ENCODE measurements at places on chromosomes 11 and 22. TPM values are rescaled to one million over a fixed set of nuclear protein-coding genes. Genes with fewer than 3 reads are reported as not detected.

DNA sequence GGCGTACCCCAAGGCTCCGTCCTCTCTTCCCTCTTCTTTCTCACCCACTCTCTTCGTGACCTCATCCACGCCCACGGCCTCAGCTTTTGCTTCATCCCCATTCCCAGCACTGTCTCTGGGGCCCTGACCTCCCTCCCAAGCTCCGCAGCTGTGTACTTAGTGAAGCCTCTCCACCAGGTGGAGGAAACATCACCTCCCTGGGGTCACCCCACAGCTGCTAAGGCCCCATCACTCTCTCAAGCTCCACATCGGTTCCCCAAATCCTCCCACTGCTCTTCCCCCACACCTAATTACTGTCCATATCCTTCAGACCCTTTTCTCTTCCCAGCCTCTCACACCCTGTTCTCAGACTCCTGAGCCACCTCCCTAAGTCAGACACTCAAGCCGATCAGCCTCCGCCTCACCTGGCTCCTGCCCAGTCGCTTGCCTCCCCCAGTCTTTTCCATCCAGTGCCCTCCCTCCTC is 7.9 kb upstream of the SYT7 start:
- peaks cover 12% of the 10 kb centered on the region for H3K4me1 ChIP-seq
- peaks cover 3% of the 10 kb centered on the region for H3K27me3 ChIP-seq
- no peak for DNase-seq

GRCh38 chr22:22513619-22514018 is 5.1 kb upstream of the ZNF280B start:
- no peak overlapping the region for H3K4me3 ChIP-seq
- no peak for DNase-seq
- H3K36me3 ChIP-seq, result no peaks in the 10 kb centered on the region

The HTR3A gene
- not detected for total RNA-seq

The C11orf87 gene
- total RNA-seq, result not detected

DNA sequence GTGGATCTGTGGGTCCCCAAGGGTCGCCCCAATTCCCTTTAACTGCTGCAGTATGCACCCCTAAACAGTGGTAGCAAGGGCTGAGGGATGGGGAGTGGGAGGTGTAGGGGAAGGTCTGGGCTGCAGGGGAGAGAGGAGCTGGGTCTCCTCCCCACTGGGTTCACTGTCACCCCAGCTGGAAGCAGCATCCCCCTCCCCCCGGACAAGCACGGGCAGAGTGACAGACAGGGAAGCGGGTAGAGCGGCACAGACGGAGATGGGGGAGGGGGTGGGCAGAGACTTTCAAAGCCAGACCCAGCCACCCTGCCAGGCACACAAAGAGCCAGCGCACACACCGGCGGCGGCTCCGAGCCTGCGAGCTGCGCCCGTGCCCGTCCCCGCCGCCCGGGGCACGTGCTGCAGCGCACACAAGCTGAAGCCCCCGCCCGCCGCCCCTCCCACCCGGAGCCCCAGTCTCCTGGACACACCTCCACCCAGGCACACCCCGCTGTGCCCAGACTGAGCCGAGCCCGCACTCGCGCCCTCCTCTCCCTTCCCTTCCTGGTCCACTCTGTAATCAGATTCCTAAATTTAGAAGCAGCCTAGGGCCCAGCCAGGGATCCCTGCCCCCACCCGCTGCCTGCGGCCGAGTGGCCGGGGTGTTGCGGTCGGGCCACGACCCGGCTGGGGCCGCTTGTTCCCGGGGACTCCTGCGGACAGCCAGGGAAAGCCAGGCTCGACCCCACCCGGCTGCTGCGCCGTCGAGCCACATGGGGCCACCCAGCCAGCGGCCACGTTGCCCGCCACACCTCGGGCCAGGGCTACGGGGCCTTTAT is 935 bp upstream of the RCOR2 start:
- H3K27ac ChIP-seq, result no peak overlapping the region
- H3K4me3 ChIP-seq, result peak overlapping the region; percentile 26
- DNase-seq, result no peak
- H3K4me1 ChIP-seq, result peaks cover 33% of the 10 kb centered on the region
- H3K27me3 ChIP-seq, result no peaks in the 10 kb centered on the region

DNA sequence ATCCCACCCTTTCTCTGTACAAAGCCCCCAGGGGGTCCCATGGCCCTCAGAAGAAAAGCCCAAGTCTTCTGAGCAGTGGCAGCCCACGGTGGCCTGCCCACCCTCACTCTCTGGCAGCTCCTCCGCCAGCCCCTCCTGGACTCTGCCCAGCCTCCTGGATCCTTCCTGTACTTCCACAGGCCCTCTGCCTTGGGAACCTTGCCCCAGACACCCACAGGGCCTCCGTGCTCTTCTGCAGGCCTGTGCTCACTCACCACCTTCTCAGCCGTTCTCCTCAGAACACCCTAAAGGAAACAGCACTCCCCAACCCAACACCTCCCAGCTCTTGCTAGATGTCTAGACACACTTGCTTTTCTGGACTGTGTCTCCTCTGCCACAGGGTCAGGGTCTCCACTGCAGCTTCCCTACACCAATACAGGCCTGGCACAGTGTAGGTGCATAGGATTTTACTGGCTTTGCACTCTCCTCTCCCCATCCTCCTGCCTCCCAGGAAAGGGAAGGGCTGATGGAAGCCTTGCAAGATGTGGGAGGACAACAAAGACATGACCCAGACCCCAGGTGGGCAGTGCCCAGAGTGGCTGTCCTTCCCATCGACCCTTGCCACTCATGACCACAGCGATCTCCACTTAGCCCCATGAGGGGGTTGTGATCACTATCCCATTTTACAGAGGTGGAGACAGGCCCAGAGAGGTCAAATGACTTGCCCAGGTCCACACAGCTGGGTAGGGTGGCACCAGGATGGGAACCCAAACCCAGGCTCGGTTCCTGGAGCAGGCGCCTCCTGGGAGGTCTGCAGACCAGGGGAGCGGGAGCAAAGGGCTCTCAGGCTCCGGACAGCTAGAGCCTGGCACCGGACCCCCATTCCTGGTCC is 2.0 kb downstream of the SCARF2 start:
- H3K4me3 ChIP-seq, result no peak overlapping the region
- peaks cover 39% of the 10 kb centered on the region for H3K4me1 ChIP-seq
- H3K27ac ChIP-seq, result no peak overlapping the region
- H3K27me3 ChIP-seq, result peaks cover 8% of the 10 kb centered on the region

The MS4A2 gene
- total RNA-seq, result 0.37 TPM

- no peak overlapping the region for H3K27ac ChIP-seq
- H3K4me3 ChIP-seq, result no peak overlapping the region
- H3K27me3 ChIP-seq, result no peaks in the 10 kb centered on the region
- no peaks in the 10 kb centered on the region for H3K36me3 ChIP-seq
- DNase-seq, result no peak
These were observed 34.2 kb downstream of the MICAL3 start for GRCh38 chr22:17990147-17990546.

DNA sequence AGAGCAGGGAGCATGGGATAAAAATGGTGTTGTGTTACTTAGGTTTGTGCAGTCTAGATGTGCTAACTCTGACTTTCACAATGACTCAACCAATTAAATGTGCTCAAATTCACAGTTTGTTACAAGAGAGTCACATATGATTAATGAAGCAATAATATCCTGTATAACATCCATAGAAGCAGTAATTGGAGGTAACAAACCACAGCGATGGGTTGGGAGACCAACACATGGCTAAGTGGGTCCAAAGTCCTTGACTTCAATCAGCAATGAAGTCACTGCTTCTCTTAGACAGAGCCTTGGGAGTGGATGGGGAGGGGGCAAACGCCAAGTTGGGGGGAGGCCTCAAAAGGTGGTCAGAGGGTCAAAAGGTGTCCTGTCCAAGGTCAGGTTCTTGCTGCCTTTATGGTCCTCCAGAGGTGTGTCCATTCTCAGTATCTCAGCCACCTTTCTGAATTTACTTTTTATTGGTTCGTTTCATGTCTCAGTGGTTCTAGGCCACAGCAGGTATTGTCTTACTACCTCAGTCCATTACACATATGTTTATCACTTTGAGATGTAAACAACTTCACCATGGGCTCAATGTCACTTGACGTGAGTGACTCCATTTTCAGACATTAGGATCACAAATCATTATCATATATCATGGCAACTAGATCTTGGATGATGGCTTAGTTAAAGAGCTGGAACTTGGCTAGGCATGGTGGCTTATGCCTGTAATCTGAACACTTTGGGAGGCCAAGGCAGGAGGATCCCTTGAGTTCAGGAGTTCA is 32.4 kb downstream of the SLN start:
- no peaks in the 10 kb centered on the region for H3K36me3 ChIP-seq
- H3K27me3 ChIP-seq, result no peaks in the 10 kb centered on the region
- DNase-seq, result no peak
- H3K4me3 ChIP-seq, result no peak overlapping the region

The C11orf42 gene
- total RNA-seq, result not detected

DNA sequence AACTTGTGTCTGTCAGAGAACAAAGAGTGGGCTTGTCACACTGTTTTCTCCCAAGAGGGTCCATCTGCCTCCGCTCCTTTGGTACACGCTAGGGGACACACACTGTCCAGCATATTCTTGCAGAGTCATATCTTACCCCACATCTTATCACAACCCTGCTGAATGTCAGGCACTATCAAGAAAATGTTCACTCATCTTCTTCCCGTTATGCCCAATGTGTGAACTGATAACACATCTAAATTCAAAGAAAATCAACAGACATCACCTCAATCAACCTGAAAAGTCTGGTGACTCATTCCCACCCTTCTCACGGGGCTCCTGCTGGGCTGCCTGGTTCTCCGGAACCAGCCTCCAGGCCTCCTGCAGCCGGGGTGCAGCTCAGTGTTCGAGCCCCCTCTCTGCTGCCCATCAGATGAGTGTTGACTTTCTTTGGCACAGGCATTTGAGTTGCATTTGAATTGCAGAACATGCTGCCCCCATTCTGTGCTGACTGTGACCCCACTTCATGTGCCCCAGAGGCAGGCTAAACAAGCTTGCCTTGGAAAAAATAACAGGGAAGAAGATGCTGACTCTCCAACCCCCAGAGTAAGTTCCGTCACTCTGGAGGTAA is 19.4 kb downstream of the GRAP2 start:
- H3K27ac ChIP-seq, result peak overlapping the region; percentile 84
- peaks cover 96% of the 10 kb centered on the region for H3K4me1 ChIP-seq
- no peaks in the 10 kb centered on the region for H3K27me3 ChIP-seq

GRCh38 chr22:27381960-27382742 is 419.4 kb downstream of the MN1 start:
- no peak for DNase-seq
- no peak overlapping the region for H3K27ac ChIP-seq
- no peaks in the 10 kb centered on the region for H3K36me3 ChIP-seq
- H3K4me3 ChIP-seq, result no peak overlapping the region
- no peaks in the 10 kb centered on the region for H3K4me1 ChIP-seq

GRCh38 chr11:123233280-123233974 is 38.4 kb upstream of the CLMP start:
- H3K4me3 ChIP-seq, result peak overlapping the region; percentile 17
- H3K36me3 ChIP-seq, result no peaks in the 10 kb centered on the region
- peaks cover 9% of the 10 kb centered on the region for H3K4me1 ChIP-seq
- peaks cover 5% of the 10 kb centered on the region for H3K27me3 ChIP-seq
- H3K27ac ChIP-seq, result no peak overlapping the region

DNA sequence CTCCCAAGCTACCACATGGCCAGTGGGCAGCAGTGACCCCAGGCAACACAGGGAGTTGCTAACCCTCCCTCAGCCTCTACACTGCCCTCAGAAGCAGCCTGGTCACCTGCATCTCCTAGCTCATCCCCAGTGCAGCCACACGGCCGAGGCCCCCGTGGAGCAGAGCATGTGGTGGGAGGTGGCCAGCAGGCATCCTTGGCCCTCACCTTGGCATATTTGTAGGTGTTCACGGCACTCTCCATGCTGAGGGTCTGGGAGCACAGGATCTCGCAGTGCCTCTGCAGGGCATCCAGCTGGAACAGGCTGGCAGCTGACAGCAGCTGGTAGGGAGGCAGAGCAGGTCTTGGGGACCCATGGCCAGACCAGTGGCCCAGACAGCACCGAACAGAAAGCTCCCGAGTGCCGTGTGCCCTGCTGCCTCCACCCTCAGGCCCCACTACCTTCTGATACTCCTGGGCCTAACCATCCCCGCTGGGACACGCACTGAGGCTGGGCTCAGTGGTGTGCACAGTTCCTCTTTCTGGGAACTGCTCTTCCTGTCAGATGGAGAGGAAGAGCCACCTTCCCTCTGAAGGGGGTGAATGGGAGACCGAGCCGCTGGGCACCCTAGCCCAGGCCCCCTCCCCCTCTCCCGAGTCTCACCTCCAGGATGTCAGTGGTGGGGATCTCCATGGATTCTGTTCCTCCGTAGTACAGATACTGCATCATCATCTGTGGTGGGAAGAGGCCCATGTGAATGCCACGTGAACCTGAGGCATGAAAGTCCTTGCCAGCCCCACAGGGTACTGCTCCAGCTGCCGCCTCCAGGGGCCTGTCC is 48.8 kb downstream of the NAT10 start:
- no peak overlapping the region for H3K4me3 ChIP-seq
- no peak for DNase-seq
- no peak overlapping the region for H3K27ac ChIP-seq
- H3K27me3 ChIP-seq, result no peaks in the 10 kb centered on the region

The SULT4A1 gene
- total RNA-seq, result not detected

The OR8G5 gene
- total RNA-seq, result not detected

GRCh38 chr22:36977401-36977861 is 41.8 kb downstream of the TST start:
- peaks cover 7% of the 10 kb centered on the region for H3K4me1 ChIP-seq
- H3K27me3 ChIP-seq, result no peaks in the 10 kb centered on the region
- H3K36me3 ChIP-seq, result no peaks in the 10 kb centered on the region

GRCh38 chr11:3867209-3868091 is 12.0 kb downstream of the STIM1 start:
- H3K27ac ChIP-seq, result no peak overlapping the region
- H3K36me3 ChIP-seq, result no peaks in the 10 kb centered on the region
- peak overlapping the region; percentile 20 for H3K4me3 ChIP-seq
- H3K27me3 ChIP-seq, result no peaks in the 10 kb centered on the region
- peaks cover 66% of the 10 kb centered on the region for H3K4me1 ChIP-seq

GRCh38 chr11:17770048-17770652 is 35.6 kb downstream of the KCNC1 start:
- H3K27me3 ChIP-seq, result no peaks in the 10 kb centered on the region
- no peak overlapping the region for H3K4me3 ChIP-seq
- DNase-seq, result no peak
- no peaks in the 10 kb centered on the region for H3K36me3 ChIP-seq

The TNNT3 gene
- total RNA-seq, result 19.4 TPM

- no peaks in the 10 kb centered on the region for H3K4me1 ChIP-seq
- no peak for DNase-seq
- H3K27me3 ChIP-seq, result no peaks in the 10 kb centered on the region
These were observed 49.2 kb downstream of the DBX1 start for GRCh38 chr11:20110908-20111669.
